A172 (cell line): ENCODE measurements at places on chromosomes 4 and X.

- DNase-seq, result peak; percentile 18
Measured at GRCh38 chr4:138639018-138639741, 376.4 kb upstream of the NOCT start.

- no peak for DNase-seq
Measured at GRCh38 chrX:117511379-117511778, 605.2 kb downstream of the KLHL13 start.

DNA sequence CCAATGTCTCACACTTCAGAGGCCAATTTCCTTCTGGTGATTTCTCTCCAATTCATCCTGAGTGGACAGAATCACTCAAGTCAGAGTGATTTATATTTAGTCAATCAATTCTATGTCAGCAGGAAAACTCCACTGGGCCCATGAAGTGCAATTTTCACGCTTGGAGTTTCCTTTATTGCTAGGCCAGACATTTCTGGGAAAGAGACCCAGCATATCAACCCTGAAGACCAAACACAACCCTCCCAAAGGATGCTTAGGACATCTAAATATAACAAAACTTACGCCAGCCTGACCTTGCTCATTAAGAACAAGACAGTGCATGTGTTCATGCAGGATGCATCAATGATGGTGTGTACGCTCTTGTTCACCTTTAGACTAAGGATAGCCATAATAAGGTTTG is 156.4 kb downstream of the RASL11B start:
- DNase-seq, result no peak

DNA sequence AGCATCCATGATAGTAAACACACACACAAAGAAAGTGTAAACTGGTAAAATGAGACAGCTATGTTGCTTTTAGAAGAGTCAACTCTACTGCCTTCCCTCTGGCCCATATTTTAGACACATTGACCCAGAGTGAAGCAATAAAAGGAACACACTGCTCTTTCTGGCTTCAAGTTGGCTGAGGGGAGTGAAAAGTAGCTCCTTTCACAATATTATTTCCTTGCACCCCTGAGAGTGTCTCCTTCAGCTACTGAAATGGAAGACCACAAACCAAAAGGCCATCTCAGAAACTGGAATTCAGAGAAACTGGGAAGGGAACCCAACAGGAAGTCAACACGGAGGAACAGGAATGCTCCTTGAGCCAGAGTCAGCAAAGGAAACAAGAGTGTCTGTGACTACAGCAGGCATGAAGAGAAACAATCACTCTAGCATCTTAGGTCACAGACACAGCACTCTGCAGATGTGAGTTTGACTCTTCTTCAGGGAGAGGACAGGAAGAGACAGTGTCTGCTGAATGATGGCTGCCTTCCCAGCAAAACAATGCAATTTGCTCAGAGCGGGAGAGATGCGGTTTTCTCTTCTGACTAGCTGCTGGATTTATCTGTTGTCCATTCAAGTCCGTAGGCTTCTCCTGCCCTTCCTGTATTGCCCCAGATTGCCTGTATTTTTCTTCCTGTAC is 106.7 kb downstream of the SPATA18 start:
- no peak for DNase-seq

DNA sequence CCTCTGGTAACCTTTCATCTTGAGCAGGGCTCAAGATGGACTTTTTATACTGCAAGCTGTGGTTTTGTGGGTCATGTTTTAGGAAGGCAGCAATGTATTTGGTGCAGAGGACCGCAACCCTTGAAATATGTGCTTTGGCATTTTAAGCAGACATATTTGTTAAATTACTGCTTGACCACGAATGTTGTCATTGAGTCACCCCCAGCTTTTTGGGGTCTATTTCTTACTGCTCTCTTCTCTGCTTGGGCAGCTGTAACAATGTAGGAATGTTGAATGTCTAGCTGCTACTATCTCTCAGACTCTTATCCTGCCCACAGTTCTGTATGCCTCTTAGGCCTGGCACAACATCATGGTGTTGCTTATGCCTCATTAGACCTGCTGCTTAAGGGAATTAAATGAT is 6.0 kb downstream of the RBPJ start:
- peak; percentile 84 for DNase-seq

GRCh38 chr4:74968456-74969164 is 35.7 kb downstream of the PARM1 start:
- DNase-seq, result no peak
